ENCODE measurements at places on chromosomes 11 and 22.

GRCh38 chr22:27492566-27493201, 308.9 kb downstream of the MN1 start:
- DNase-seq: no peak

GRCh38 chr22:36577019-36577418, 48.1 kb upstream of the EIF3D start:
- DNase-seq: no peak

DNA sequence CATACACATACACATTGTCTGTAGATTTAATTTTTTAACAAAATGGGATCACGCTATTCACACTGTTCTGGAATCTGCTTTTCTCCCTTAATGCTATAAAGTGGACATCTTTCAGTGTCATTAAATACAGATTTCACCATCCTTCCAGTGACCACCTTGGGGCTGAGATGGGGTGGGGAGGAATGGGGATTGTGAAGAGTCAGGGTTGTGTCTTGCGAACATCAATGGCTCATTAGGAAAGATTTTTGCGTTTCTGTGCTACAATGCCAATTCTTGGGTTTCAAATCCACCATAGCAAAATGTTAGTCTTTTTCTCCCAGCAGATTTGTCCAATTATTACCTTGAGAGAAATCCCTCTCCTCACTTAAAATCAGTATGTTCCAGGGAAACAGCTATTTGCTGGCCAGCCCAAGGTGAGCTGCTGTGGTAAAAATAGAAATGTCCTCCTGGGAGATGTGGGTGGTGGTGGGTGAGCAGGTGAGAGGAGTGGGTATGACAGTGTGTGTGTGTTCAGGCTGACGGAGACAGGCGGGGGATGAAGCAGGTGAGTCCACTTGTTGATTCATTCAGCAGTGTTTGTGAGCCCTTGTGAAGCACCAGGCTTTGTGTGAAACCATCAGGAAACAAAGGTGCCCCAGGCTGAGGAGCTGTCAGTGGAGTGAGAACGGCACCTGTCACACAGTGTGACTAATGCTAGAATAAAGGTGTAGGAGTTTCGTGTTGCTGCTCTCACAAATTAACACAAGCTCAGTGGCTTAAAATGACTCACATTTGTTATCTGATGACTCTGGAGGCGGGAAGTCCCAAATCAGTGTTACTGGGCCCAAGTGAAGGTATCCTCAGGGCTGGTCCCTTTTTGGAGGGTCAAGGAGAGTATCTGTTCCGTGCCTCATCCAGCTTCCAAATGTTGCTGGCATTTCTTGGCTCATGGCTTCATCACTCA, 1.7 kb upstream of the CBX6 start:
- peak; percentile 56 for DNase-seq

GRCh38 chr22:27885977-27886842, 32.8 kb downstream of the PITPNB start:
- DNase-seq: no peak

DNA sequence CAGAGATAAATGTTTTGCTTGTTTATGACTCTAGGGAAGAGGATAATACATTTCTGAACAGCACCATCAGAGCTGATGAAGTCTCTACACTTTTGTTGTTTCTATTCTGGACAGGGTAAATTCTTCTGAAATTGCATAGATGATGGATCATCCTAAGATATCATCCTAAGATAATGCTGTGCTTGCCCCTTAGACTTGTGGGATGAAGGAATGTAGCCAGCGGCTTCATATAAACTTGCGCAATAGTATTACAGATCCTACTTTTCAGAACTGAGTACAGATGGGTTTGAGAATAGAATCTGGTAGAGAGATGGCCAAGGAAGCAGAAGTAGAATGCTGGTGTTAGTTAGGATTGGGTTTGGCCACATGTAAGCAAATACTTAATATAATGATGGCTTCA, 61.0 kb downstream of the NCAM1 start:
- DNase-seq: no peak

DNA sequence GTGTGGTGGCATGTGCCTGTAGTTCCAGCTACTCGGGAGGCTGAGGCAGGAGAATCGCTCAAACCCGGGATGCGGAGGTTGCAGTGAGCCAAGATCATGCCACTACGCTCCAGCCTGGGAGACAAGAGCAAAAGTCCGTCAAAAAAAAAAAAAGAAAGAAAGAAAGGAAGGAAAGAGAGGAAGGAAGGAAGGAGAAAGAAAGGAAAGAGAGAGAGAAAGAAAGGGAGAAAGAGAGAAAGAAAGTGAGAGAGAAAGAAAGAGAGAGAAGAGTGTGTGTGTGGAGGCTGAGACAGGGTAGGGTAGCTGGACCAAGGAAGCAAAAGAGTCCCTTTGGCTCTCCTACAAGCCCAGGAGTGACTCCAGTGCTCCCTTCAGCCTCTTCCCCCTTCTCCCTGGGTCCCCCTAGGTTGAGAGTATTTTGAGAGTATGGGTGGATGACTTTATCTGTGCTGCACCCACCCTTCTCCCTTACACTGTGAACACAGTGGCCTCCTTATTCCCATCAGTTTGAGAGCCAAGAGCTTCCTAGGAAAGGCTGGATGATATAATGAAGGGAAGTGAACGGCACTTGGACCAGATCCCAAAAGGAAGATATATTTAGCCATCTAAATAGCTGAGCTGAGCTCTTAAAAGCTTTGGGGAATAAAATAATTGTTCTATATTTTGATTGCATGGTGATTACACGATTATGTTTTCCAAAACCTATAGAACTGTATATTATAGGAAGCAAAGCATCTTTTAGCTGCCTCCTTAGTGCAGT, 9.5 kb upstream of the DENND5A start:
- no peak for DNase-seq
